ENCODE measurements at places on chromosomes 2 and 18.

- peak; percentile 55 for DNase-seq
Measured at GRCh38 chr2:219045937-219046550, 4.7 kb upstream of the CFAP65 start.

DNA sequence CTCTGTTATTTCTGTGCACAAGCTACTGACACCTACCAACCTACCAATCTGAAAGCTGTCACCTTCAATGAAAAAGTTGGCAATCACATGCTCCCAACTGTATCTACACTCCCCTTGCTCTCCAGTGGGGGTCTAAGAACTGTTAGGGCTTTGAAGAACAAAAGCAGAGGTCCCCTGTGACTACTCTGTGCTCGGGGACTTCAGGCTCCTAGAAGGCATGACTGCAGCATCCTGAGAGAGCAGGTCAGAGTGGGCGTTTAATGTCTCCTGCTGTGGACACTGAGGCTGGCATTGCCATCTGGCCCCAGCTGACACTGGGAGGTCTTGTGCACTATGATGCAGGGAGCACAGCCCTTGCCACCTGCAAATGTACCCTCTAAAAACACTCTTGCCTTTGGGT is 93.3 kb downstream of the ACTR2 start:
- no peak for DNase-seq

DNA sequence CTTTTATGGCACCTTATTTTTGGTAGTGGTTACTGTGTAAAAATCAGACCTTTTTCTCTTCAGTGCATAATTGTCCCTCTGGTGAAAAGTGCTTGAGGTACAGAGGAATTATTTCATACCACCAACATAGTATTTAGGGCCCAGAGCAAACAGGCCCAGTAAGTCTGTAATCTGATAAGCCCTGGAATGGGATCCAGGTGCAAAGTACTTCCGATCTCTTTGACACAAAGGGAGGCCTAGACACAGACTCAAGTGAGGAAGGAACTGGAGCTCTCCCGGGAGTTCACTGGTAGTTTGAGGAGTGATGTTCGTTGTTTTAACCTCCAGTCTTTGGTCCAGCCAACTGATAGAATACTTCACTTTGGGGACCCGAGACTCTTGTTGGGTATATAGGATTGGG is 57.4 kb downstream of the RAB31 start:
- DNase-seq, result no peak

DNA sequence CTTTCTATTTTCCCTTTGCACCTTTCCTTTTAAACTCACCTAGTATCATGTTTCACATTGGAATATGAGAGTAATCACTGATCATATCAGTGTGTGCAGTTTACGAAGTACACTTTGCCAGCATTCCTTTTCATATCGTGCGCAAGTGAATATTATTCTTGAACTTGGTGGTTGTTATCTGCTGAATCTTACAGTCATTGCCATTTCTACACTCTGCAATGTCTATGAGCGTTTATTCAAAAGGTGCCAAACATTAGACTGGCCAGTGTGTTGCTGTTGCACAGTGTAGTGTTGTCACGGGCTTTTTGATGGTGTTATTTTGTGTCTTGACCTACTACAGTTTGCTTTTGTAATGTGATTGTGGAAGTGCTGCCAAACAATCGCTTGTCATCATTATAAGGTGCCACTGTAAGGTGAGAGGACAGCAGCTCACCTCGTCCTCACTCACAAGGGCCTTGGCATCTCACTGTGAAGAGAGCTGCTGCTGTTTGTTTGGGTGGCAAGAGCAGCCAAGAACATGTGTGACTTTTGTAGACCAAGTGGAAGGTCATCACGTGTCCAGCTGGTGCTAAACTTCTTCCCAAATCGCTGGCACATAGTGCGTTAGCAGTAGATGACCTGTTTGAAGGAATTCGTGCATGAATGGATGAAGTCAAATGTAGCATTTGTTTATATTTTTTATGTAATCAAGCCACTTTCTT is 113.3 kb downstream of the MYO1B start:
- DNase-seq, result no peak

DNA sequence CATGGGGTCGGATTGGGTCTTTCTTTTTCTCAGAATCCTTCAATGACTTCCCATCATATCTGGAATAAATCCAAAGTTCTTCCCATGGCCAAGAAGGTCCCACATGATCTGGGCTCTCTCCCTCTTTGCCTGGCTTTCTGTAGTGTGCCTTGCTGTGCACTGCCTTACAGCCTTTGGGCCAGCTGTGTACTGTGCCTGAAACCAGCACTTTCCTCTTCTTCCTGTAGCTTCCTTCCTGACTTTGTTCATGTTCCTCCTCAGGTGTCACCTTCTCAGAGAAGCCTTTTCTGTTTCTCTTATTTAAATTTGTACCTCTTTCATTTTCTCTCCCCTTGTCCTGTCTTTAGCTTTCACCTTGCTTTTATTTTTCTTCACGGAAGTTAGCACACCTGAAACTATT is 4.3 kb upstream of the CDCA7 start:
- no peak for DNase-seq

GRCh38 chr2:221848286-221848685 is 276.2 kb upstream of the EPHA4 start:
- no peak for DNase-seq

GRCh38 chr2:237365671-237366070 is 48.3 kb downstream of the COL6A3 start:
- no peak for DNase-seq

DNA sequence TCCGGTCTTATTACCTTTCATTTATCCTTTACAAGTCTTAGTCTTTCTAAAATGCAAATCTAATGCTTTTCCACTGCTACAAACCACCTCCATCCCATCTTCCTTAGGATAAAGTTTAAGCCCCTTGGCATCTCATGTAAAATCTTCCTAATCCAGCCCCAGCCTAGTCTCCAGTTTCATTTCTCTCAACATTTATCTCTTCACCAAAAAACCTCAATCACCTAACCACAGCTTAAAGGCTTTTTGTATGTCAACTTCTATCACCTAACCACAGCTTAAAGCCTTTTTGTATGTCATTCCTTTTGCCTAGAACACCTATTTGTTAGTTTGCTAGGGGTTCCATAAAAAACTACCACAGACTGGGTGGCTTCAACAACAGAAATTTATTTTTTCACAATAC is 4.2 kb downstream of the TRAK2 start:
- DNase-seq, result no peak

DNA sequence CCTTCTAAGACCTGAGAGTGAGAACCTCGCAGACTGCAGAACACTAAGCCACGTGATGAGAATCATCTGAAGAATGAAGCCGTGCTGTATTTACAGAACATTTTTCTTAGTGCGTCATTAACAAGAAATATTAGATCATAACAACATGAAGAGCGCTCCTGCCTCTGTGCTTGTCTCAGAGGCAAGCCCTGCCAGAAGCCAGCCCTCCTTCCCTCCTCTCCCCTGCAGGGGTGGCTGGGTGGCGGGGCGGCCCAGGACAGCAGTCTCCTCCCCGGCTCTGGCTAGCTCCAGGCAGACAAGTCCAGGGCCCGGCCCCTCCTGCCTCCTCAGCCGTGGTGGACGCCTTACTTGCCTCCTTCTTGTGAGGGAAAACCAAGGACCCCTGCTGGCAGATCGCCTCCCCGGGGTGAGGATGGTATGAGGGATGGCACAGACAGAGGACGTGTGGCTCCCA is 262.7 kb downstream of the TWIST2 start:
- no peak for DNase-seq

DNA sequence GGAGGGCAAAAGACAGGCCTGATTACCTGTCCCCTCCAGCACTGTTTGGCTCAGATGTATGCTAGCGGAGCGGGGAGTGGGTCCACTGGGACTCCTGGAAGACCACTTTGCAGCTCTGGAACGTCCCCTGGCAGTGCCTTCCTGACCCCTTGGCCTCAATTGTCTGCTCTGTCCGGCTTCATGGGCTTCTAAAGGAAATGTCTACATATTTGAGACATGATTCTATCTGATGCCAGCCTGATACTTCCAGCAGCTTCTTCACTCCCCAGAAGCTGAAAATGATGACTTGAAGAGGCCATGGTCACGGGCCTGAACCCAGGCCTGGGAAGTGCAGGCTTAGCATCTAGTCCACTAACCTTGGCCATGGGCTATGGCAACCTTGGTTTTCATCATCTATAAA is 112.1 kb downstream of the ACAA2 start:
- DNase-seq, result no peak

GRCh38 chr2:2191110-2191707 is 139.9 kb downstream of the MYT1L start:
- no peak for DNase-seq

DNA sequence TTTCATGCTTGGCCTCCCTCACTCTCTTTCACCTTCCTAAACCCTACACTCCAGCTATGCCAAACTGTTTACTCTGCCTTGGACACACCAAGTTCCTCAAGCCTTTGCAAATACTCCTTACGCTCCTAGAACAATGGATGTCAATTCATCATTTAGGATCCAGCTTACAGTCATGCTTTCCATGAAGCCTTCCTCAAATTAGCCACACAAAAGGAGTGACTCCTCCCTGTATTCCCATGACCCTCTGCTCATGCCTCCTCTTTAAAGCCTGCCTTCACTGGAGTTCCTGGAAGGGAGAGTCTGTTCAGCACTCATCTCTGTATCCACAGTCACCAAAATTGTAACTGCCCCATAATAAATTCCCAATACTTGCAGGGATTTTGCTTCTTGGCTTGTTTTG is 721 bp upstream of the EHD3 start:
- DNase-seq, result peak; percentile 11

GRCh38 chr18:13522256-13522655 is 204.1 kb downstream of the FAM210A start:
- no peak for DNase-seq

- no peak for DNase-seq
Measured at GRCh38 chr2:160380611-160381010, 113.0 kb downstream of the RBMS1 start.

DNA sequence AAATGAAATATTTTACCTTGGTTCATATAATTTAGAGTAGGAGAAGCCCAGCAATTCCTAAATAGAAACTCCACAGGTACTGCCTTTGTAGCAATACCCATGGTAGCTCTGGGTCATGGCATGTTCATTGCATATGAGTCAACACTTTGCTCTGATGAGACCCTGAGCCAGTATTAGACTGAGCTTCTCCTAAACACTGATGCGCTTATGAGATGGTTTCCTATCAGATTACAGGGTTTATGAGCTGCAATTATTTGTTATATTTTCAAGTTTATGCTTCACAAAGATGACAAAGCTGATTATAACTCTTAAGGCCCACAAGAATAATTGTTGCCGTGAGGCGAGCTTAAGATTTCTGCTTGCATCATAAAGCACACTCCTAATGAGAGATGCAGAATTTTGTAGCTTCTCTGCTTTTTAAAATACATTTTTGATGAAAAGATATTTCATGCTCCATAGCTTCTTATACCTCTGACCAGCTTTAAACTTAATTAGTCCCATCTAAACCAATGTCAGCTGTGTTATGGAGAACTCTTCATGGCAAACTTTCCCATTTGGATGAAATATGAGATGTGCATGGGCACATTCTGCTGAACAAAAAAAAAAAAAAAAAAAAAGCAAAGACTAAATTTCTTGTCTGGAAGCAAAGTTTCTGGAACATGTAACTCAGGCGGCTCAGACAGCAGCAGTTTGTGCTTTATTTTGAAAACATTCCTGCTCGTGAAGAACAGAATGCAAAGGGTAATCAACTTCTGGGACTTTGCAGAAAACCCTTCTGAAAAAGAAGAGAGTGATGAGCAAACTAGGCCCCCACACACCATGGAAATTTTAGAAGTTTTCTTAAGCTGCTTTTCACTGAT is 162.6 kb downstream of the KCNE4 start:
- DNase-seq, result peak; percentile 67

DNA sequence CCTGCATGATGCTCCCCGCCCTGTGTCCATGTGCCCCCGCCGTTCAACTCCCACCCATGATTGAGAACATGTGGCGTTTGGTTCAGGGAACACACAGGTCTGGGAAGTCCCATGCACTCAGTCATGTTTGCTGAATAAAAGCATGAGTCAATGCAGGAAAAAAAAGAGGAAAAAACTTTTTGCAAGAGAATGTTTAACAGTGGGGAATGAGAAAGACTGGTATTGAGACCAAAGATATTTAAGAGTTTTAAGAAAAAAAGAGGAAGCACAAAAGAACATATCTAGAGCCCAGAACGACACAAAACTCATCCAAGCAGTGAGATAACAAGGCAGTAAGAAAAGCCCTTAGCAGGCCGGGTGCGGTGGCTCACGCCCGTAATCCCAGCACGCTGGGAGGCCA is 279.2 kb upstream of the THSD7B start:
- DNase-seq, result no peak

- peak; percentile 81 for DNase-seq
Measured at GRCh38 chr18:44679914-44680272, 795 bp upstream of the SETBP1 start.

DNA sequence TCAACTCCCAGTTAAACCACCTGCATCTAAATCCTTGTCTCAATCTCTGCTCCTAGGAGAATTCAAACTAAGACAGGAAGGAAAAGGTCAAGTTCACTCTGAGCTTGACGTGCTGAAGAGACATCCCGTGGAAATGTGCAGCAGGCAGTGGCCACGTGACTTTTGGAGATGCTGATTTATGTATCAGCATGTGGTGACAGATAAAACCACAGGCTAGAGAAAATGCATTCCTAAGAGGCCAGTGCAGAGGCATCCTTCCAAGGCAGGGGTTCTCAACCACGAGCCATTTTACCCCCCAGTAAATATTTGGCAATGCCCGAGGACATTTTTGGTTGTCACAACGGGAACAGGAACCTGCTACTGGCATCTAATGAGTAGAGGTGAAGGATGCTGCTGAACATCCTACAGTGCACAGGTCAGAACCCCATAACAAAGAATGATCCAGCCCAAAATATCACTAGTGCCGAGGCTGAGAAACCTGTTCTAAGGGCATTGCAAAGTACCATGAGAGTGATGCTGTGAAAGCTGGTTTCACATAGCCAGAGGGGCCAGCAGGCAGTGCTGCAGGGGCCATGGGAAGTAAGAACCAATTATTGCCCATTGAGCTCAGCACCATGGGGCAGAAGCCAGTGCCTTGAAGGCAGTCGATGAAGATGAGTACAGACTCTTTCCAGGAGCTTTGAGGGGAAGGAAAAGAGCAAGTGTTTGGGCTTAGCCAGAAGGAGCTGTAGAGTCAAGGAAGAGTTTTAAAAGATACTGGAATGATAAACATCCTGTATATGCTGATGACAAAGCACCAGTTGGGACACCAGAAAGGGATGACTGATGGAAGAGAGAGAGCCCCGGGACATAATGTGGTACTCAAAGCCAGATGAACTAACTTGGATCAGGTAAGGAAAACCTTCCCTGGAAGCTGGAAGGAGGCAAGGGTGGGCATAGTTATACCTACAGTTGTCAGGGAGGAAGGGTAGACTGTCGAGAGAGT is 174.6 kb downstream of the HAUS1 start:
- peak; percentile 48 for DNase-seq

DNA sequence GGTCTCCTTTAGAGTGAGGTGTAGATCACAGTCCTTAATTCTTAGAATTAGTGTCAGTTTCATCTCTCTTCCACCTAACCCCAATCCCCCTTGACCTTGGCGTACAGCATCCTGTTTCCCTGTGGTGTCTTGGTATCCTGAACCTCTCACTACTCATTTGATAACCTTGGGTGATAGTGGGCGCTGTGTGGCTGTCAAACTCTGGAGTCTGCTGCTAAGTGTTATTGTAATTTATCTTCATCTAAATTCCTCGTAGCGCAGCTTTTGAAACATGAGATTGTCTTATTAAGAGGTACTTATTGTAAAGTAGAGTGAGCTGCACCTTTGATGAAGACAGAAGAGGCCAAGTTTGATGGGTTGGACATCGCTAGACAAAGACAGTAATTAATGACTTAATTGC is 222.6 kb upstream of the SPRED2 start:
- DNase-seq, result no peak
